ENCODE measurements at places on chromosomes 4 and X. TPM values are rescaled to one million over a fixed set of nuclear protein-coding genes. Genes with fewer than 3 reads are reported as not detected.

DNA sequence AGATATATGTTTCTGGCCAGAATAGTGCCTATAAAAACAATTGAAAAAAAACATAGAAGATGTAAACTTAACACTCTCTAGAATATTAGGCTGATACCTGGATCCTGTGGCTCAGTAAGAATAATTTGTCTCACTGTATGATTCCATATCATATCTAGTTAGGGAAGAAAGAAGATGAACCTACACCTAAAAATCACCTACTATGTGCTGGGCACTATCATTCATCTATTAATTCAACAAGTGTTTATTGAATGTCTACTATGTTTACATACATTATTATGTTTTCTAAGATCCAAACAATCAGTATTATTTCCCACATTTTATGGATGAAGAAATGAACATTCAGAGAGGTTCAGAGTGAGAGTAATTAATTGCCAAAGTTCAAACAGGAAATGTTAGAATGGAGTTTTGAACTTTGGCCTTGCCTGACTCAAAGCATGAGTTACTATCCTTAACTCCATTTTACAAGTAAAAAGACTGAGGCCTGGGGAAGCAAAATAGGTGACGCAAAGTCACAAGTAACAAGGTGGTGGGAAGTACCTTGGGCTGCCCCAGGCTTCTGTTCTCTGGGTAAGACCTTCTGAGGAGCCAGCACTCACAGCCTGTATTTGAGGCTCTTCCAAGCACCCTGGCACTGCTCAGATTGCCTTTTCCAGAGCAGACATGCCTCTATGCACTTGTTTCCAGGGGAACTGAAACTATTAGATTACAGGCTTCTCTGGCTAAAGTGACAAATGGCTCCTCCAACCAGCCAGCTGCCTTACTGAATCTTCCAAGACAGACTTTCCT lies 111.1 kb upstream of the ACSL4 start:
- no peak for DNase-seq

- no peak for DNase-seq
Observed at GRCh38 chr4:39230462-39230861, 48.1 kb downstream of the WDR19 start.

- no peak for DNase-seq
Observed at GRCh38 chr4:152169683-152170082, 366.2 kb downstream of the FBXW7 start.

GRCh38 chr4:129614611-129615010 lies 518.7 kb downstream of the C4orf33 start:
- DNase-seq, result no peak

The MND1 gene
- 32.1 TPM for total RNA-seq

All from H7 (cell line).